ENCODE measurements at places on chromosomes 4 and X.

DNA sequence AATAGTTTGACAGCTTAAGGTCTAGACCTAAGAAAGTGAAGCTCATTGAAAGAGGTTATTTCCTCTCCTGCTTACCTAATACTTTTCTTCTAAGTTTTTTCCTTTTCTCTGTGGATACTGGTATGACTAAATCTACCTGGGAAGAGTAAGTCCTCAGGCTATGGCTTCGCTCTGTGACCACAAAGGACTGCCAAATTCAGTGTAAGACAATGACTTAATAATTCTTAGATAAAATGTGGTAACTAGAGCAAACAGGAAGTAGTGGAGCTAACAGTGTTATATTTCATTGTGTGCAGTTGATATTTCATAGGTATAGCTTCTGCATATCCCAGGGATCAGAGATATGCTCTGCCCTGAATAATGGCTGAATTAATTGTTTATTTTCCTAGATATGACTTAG lies 418.9 kb downstream of the CCSER1 start:
- DNase-seq = no peak

- DNase-seq = no peak
These were observed 691 bp downstream of the MAGED1 start for GRCh38 chrX:51893931-51894696.

- DNase-seq = no peak
These were observed 6.4 kb upstream of the SMIM9 start for GRCh38 chrX:154840856-154841255.

DNA sequence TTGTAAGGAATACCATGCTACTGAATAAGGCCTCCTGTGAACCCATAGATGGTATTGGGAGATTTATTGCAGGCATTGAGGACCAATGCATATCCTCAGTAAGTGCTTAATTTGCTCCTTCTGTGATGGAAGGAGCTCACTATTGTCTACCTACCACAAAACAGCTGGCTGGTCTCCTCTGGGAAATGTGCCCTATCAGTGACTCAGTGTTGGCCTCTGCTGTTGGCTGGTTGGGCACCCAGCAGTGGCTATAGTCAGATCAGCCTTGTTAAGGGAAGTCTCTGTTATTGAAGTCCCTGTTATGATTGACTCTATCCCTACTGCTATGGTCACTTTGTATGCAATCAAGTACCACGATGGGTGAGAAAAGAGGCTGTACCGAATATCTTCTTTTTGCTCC lies 27.5 kb upstream of the OTUD4 start:
- no peak for DNase-seq

DNA sequence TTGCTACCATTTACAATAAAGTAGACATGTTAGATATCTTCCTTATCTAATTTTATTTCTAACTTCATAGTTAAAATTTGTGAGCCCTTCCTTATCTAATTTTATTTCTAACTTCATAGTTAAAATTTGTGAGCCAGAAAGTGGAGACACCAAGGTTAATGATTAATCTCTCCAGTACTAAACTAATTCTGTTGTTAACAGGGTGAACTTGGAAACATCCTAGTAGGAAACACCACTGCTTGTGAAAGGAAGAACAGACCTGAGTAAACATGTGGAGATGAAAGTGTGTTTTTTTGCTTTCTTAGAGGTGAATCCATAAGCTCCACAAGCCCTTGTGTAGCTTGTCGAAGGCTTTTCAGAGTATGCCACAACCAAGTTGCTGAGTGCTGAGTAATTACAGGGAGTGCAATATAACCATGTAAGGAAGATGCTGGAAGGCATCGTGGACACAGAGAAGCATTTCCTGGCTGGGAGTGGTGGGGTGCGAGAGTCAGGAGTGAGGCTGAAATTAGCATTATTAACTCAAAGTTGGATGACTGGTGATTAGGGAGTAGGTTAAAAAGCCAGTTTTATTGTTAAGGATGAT lies 118.6 kb upstream of the NEIL3 start:
- DNase-seq = no peak

DNA sequence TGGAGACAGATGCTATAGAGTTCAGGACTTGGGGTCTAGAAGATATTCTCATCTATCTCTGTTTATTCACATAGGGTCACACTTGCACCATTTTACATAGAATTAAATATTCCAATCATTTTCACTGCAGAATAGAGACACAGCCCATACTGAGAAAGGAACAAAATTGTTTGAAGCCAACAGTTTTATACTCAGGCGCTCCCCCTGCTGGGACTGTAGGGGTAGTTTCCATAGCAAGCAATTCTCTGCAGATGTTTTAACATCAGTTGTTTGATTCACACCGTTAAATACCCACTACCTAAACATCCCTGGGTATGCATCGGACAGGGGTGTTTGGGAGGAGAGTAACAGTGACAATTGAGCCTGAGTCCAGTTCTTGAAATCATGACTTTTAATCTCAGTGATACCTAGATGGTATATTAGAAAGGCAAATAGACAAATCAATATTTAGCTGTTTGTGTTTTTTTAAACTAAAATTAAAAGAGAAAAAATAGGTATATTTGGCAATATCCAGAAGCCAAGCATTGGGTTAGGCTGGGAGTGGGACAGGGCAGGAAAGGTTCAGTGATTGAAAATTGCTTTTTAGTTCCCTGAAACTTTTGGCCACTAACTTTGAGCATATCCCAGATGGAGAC lies 33.8 kb downstream of the LONRF3 start:
- peak; percentile 30 for DNase-seq

DNA sequence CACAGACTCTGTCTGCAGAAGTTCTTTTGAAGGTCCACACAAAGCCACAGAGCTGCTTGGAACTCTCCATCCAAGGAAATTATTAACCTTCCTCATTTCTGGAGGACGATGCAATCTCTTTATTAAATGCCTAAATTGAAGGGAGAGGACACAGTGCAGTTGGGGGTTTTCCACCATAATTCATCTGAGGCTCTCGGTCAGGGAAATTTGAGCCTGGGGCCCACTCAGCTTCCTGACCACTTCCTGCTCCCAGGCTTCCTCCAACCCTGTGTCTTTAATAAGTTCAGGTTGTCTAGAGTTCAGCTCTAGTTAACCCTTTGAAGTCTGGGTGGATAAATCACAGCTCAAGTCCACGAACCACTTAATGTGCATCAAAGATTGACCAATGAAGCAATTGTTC lies 58.5 kb downstream of the PRPS1 start:
- no peak for DNase-seq

GRCh38 chr4:42855779-42856178 lies 36.7 kb upstream of the GRXCR1 start:
- DNase-seq = no peak

DNA sequence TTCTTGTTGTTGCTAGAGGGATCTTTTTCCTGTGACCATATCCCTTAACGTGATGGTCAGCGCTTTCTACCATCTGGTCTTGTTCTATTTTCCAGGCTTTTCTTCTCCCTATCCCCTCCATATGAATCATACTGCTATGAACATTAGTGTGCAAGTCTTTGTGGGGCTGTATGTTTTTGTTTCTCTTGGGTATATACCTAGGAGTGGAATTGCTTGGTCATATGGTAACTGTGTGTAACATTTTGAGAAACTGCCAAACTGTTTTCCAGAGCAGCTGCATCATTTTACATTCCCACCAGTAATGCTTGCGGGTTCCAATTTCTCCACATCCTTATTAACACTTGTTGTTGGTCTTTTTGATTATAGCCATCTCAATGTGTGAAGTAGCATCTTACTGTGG lies 121.4 kb downstream of the SPRY1 start:
- no peak for DNase-seq

- no peak for DNase-seq
These were observed 57.3 kb upstream of the CXCL8 start for GRCh38 chr4:73683033-73683432.

DNA sequence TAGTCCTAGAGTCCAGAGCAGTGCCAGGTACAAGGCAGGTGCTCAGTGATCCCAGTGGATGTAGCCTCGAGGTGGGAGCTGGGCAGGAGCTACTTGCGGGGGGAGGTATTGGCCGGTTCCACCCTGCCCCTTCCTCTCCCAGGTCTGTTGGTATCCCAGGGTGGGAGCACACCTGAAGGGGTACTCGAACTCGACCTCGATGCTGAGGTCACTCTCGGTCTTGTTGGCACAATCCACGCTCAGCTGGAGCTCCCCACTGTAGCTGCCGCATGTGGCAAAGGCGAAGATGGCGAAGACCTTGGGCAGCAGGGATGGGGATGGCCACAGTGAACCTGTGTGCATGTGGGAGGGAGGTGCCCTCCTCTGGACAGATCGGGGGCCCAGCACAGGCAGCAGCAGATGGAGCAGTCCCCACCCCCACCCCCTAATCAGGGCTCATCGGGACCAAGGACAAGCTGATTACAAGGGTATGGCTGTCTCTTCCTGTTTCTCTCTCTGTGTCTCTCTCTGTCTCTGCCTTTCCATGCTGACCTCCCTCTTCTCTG lies 2.4 kb downstream of the SYP start:
- no peak for DNase-seq

DNA sequence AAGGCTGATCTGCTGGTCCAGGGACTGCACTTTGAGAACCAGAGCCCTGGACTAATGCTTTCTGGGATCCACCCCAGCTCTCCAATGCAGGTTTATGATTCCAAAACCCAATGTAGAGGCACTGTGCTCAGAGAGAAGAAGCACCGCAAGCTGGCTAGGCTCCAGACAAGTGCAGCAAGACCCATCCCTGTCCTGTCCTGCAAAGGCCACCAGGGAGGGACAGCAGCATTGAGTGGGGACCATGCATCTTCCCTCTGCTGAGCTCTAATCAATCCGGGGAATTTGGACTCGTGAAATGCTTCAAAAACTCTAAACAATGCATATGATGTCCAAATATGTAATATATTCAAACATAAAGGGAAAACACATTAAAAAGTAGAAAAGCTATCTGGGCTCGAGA lies 10.8 kb upstream of the NSG1 start:
- no peak for DNase-seq

GRCh38 chr4:5822619-5823018 lies 70.3 kb downstream of the CRMP1 start:
- DNase-seq = no peak

- DNase-seq = no peak
These were observed 2.8 kb upstream of the LIN54 start for GRCh38 chr4:83013420-83013867.

DNA sequence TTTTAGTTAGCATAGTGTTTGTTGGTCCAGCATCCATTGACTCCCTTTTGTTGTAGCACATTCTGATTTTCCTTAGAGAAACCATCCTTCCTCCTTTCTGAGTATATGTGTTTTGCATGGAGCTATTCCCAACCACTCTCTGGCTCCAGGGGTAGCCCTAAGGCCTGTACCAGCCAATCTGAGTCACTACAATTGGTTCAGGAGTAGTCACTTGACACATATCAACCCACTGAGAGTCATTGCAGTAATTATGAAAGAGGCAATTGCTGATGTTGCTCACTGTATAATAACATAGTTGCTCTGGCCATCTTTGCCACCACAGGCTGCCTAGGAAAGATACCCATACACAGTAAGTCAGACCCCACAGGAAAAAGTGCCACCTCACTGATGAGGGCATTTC lies 71.2 kb upstream of the GRID2 start:
- DNase-seq = no peak

DNA sequence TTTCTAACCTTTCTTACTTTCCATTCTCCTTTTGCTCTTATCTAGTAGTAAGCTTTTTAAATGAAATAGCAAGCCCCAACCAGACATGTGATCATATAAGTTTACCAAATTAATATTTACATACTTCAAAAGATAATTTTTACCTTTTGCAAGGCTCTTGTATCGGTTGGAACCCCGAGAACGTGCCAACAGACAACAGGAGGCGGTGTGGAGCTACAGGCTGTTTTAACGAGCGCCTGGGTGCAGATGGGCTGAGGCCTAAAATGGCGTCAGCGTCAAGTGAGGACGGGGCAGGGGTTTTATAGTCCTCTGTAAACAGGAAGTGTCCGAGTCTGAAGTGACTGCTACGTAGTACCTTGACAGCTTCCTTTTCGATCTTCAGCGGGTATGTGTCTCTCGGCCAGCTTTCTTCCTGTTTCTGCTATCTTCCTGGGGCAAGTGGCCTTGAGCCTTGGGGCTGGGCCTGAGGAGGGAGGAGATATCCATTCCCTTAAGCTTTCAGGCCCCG lies 342.7 kb downstream of the GALNTL6 start:
- DNase-seq = no peak

DNA sequence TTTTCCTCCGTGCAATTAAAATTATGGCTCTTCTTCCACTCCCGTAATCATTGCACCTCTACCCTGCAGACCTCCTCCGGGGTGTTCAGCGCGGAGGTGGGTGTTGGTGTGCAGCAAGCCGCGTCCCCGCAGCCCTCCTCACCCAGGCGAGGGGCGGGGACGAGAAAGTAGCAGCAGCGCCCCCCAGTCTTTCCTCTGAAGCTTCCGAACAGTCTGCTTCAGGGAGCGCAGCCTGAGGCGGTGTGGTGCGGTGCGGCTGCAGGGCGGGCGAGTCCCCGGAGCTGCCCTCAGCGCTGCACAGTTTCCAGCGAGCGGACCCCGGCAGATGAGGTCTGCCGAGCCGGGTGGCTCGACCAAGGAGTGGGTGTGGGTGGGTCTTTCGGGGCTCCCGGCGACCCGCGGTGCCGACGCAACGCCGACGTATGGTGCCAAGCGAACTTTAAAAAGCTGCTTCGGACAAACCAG lies at the start of gene FRAS1:
FRAS1 (plus strand) TSS at position 189 of the 465 bp plus-strand sequence. CDS start 687 bp downstream, outside the sequence.
- no peak for DNase-seq

DNA sequence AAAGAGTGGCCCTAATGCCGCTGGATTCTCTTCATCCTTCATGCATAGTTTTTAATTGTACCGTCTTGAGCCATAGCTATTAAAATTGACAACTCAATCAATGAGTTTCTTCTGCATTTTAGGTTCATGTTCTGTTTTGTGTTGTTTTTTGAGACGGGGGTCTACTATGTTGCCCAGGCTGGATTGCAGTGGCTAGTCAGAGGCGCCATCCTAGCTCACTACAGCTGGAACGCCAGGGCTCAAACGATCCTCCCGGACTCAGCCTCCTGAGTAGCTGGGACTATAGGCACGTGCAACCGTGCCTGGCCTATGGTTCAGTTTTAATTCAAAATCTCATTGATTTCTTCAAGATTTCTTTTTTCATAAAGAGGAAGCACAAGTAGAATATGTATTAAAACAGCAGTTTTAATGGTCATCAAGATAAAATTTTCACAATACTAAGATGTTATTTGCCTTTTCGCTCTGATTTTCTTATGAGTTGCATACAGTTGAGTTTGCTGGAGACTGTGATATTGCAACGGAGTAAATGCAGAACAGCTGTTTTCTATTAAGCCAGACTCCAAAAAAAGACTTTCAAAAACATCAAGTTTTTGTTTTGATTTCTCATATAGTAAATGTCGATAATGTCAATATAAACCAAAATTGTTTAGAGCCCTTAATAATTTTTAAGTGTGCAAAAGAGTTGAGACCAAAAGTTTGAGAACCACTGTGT lies 1.1 kb upstream of the STX18 start:
- no peak for DNase-seq

DNA sequence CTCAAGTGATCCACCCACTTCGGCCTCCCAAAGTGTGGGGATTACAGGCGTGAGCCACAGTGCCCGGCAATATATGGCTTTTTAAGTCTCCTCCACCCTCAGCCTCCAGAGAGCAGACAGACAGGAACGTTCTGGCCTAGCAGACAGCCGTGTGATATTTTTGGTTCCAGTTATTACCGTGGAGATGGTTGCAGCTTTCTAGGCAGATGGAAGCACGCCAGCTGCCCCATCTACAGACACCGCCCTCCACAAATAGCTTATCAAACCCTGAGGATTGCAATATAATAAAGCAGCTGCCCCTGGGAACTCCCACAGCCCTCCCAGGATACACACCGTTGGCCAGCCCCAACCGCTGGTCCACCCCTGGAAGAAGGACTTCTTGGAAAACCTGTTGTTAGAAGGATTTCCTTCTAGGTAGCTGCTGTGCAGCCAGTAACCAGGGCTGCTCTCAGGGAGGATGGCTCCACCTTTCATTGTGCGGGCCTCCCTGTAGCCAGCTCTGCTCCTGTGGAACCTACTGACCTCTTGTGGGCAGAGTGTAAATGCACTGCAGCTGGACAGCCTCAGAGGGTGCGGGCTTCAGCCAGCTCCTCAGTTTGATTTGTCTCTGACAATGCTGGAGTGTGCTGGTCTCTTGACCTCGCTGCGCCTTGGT lies 44.0 kb downstream of the SLC25A5 start:
- no peak for DNase-seq
